ENCODE measurements at places on chromosomes 6 and 20.

- DNase-seq = peak; percentile 22
Measured at GRCh38 chr6:138115877-138116660, 8.8 kb upstream of the PERP start.

- no peak for DNase-seq
Measured at GRCh38 chr6:17714879-17715851, 8.4 kb upstream of the NUP153 start.

DNA sequence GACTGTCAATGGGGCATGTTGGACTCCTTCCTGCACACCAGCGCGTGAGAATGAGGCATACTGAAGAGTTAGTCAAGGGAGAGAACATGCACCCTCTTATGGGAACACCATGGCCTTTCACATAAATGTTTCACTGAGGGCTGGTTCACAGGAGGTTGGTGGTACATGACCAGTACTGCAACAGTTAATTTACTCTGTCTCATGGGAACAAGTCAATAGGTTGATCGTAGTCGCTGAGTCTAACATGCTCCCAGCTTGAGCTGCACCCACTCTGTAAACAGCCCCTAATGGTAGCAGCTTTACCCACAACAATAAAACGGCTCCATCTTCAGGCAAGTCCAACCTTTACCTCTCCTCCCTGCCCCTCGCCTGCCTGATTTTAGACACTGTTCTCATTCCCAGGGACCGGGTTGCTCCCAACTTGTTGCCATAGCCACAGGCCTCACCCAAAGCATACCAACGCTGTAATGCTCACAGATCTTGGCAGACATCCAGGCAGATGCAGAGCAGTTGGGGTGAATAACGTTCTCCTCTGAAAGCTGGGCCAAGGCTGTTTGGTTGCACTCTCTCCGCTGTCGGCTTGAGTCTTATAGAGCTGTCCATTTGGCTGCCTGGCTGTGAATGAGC, 111.3 kb downstream of the LY86 start:
- DNase-seq = no peak

DNA sequence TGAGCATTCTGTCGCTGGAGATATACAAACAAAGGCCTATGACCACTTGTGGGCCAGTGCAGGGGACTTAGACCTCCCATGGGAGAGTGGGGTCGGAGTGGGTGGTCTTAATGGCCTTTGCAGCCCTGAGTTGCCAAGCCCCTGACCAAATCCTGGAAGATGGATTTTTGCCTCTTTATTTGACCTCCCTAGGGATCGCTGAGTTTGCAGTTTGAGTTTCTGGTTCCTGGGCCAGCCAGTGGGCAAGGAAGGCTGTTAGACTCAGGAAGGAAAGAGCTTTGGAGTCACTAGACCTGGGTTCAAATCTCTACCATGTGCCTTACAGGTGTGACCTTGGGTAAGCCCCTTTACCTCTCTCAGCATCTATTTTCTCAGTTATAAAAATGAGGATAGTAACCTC, 94.1 kb downstream of the CD40 start:
- no peak for DNase-seq

GRCh38 chr20:13457487-13457886, 181.2 kb downstream of the TASP1 start:
- no peak for DNase-seq

All from GM12864 (cell line).